ENCODE measurements at places on chromosomes 13 and 19. TPM values are rescaled to one million over a fixed set of nuclear protein-coding genes. Genes with fewer than 3 reads are reported as not detected.

DNA sequence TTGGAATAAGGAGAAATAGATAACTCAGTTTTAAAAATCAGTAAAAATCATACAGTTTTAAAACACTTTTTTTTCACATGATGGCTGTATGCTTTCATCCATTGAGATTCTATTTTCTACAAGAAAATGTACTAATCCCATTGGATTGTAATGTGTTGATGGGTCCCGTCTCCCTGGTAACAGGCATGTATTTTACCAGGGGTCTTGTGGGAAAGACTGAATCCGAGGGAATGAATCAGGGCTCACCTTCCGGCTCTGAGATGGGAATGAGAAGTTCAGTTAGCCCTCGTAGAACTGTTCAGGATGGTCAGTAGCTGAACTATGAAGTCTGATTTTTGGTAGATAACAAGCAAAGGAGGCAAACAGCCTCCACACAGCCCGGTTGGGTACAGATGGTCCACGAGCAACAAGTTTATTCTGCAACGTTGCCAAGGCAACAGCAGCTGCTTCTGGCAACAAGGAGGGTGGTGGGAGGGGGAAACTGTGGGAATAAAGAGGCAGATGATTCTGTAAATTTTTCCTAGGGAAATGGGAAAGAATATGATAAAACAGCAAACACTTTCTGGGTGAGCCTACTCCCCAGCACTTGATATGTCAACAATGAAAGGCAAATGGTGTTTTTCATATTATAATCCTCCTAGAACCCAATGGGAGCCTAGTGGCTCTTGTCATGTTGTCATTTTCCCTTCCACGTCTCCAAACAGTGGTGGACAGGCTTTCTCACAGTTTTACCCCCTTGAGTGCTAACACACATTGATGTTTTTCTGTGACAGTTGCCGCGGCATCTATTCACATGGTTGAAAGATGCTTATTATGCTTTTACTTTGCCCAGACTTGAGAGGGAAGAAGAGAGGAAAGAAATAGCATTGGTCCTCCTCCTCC, 12.4 kb upstream of the SIAH3 start:
- DNase-seq, result no peak

- no peak for DNase-seq
These were observed 236.7 kb upstream of the CSNK1A1L start for GRCh38 chr13:37342205-37342604.

- DNase-seq, result no peak
These were observed 545.4 kb upstream of the GPC6 start for GRCh38 chr13:92681239-92681638.

- no peak for DNase-seq
These were observed 7.5 kb upstream of the B3GLCT start for GRCh38 chr13:31192306-31192705.

- DNase-seq, result no peak
These were observed 462.9 kb downstream of the ITGBL1 start for GRCh38 chr13:101915331-101915730.

- DNase-seq, result no peak
These were observed 10.4 kb downstream of the BORCS8 start for GRCh38 chr19:19181488-19181998.

DNA sequence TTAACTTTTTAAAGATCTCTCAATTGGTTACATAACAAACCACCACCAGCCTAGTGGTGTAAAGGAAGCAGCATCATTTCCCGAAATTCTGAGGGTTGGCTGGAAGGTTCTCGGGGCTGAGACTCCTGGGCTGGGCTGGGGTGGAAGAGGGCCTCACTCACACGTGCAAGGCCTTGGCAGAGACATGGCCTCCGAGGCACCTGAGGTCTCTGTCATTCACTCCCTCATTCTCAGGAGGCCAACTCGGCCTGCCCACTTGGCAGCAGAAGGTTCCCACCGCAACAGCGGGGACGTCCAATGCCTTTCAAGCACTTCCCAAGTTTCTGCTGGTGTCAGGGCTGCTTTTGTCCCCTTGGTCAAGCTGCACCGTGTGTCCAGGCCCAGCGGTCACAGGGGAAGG, 18.6 kb upstream of the RASA3 start:
- DNase-seq, result no peak

GRCh38 chr19:20416661-20417060, 148.9 kb downstream of the ZNF737 start:
- no peak for DNase-seq

GRCh38 chr19:50387176-50387867, 3.2 kb downstream of the POLD1 start:
- DNase-seq, result no peak

GRCh38 chr13:30561511-30561910, 56.2 kb upstream of the USPL1 start:
- no peak for DNase-seq

GRCh38 chr19:46000491-46001246, 5.4 kb downstream of the CCDC61 start:
- DNase-seq, result peak; percentile 59

GRCh38 chr13:113544071-113544891, 40.3 kb upstream of the TFDP1 start:
- no peak for DNase-seq

The SLITRK5 gene
- not detected for total RNA-seq

The ZNF283 gene
- total RNA-seq, result 10.9 TPM

The MISP3 gene
- total RNA-seq, result 0.37 TPM

The FBXO27 gene
- total RNA-seq, result not detected
